ENCODE measurements at places on chromosomes 6 and 20. TPM values are rescaled to one million over a fixed set of nuclear protein-coding genes. Genes with fewer than 3 reads are reported as not detected.

DNA sequence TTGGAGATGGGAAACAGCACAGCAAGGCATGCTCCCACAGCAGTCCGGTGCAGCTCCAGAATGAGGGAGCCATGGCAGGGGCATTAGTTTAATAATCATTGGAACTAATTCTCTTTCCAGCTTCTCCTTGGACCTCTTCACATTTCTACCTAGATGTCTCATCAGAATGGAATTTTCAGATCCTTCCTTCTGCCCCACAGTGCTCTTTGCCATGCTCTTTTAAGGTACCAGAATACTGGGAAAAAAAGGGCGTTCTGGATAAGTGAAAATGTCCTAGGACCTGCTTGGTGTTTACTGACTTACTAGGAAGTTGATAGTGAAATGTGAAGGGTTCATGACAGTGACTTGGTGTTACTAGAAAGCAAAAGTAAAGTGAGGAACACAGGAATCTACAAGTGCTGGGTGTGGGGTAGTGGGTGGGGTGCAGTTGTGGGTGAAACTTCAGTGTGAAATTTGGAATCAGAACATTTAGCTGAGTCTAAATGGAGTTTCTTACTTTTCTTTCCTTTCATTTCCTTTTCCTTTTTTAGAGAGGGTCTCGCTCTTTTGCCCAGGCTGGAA, 207.1 kb downstream of the ARID1B start:
- DNase-seq: no peak

- DNase-seq: peak; percentile 27
These were observed 11.1 kb downstream of the EDEM2 start for GRCh38 chr20:35135867-35136586.

DNA sequence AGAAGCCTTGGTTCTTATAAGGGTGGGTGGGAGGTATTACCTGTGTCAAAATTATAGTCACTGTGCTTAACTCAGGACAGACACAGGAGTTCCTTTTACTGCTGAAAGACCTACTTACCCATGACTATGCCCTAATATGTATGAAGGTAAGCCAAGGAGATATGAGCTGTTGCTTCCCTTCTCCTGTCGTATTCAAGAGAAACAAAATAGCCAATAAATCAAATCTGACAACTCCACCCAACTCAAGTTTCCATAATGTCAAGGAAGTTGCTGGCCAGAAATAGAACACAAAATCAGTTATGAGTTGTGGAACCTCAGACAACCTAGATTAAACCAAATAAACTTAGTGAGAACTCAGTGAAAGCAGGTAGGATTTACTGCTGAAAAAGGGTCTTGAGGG, 25.1 kb downstream of the ZNF133 start:
- no peak for DNase-seq

DNA sequence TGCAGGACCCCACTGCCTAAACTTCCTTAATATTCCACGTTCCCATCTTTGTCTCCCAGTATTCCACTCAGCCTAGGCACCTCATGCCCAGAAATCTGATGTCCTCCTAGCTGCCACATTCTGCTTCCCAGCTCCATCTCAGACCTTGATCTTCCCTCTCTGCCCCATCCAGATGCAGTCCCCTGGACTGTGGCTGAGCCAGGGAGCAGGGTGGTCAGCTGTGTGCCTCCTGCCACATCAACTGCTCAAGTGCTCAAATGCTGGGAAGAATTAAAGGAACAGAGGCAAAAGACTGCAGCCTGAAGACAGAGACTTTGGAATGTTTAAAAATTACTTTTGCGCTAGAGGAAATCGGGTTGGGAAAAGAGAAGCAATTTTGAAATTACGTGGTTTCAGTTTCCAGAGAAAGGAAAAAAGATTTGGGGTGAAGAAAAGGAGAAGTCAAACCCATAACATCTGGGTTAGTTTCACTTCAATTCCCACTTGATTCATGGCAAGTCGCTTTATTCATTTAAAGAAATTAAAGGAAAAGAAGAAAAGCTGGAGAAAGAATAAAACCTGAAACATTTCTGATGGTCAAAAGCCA, 704.8 kb downstream of the PTPRT start:
- DNase-seq: no peak

- no peak for DNase-seq
These were observed 1.7 kb upstream of the C6orf141 start for GRCh38 chr6:49548613-49549304.

The SEL1L2 gene
- not detected for total RNA-seq

The ZC2HC1B gene
- total RNA-seq: not detected

The COX7A2 gene
- 813 TPM for total RNA-seq
